ENCODE measurements at places on chromosomes 1 and 21. TPM values are rescaled to one million over a fixed set of nuclear protein-coding genes. Genes with fewer than 3 reads are reported as not detected.
A peak's percentile ranks its signal among the peaks of the same experiment; 100 is the strongest.

Gene CYP4A22
- not detected for polyA plus RNA-seq

- peak; percentile 20 for DNase-seq
Observed at GRCh38 chr1:203462878-203463277, 12.7 kb upstream of the PRELP start.

- no peak for DNase-seq
Observed at GRCh38 chr1:158943059-158943458, 11.7 kb downstream of the PYHIN1 start.

DNA sequence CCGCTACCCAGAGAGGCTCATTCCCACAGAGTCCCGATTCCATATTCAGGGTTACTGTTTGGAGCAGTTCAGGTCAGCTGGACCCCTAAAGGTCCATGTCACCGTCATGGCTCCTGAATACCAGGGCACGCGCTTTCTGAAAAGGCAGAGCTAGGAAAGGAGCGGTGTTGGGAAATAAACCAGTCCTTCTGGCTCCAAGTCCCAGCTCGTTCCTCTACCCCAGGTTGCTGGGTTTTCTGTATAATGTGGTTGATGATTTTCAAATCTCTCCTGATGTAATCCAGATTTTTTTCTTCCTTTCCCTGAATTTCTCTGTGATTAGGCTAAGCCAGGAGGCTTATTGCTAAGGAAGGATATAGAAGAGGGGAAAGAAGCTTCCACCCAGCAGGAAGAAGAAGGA, 14.0 kb upstream of the PKP1 start:
- no peak for DNase-seq

Gene SYPL2
- 0.05 TPM for polyA plus RNA-seq

DNA sequence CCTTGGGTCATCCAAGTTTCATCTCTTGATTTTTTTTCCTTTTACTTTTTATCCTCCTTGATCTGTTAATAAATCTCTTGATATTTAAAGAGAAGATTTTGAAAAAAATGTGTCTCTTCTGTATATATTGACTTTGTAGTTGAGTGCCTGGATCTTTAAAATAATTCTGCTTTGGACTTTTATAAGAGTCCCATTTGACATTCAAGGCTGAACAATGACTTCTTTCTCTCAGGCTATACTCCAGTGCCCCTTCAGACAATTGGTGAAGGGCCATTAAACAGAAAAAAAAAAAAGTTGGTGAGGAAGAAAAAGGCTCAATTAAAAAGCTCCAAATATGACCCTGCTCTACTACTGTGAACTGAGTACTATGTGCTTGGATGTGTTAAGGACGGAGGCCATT, 40.9 kb upstream of the CITED4 start:
- DNase-seq = no peak

DNA sequence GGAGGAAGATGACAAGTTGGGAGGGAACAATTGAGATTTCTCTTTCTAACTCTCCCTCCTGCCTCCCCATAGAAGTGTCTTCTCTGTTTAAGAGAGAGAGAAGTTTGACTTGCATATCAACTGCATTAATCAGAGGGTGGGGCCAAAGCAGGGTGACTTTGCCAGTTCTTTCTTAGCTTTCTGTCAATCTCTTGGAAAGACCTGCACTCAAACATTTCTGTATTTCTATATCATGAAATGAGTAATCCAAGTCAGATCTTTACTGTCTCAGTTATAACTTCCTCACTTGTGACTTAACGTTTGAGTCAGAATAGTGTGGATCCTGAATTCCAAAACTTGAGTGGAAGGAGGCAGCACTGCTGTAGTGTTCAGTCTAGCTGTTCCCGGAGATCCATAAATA, 180.8 kb upstream of the KCNK2 start:
- DNase-seq = peak; percentile 15

DNA sequence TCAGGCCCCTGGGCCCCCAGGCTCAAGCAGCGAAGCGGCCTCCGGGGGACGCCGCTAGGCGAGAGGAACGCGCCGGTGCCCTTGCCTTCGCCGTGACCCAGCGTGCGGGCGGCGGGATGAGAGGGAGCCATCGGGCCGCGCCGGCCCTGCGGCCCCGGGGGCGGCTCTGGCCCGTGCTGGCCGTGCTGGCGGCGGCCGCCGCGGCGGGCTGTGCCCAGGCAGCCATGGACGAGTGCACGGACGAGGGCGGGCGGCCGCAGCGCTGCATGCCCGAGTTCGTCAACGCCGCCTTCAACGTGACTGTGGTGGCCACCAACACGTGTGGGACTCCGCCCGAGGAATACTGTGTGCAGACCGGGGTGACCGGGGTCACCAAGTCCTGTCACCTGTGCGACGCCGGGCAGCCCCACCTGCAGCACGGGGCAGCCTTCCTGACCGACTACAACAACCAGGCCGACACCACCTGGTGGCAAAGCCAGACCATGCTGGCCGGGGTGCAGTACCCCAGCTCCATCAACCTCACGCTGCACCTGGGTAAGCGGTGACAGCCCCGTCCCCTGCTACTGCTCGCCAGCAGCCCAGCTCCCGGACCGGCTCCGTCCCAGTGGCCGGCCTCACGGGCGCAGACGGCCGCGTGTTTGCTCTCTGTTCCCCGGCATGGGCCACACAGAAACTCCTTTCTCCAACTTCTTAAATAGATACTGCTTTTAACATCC, 539 bp downstream of the LAMC1 start:
- peak; percentile 86 for DNase-seq

Gene ARHGAP29
- polyA plus RNA-seq = 16.2 TPM

- no peak for DNase-seq
Observed at GRCh38 chr1:213987927-213988506, at the start of gene PROX1. Gene PROX1 (plus strand): TSS chr1:213987973. CDS start chr1:213996536, 8,563 bp downstream.

DNA sequence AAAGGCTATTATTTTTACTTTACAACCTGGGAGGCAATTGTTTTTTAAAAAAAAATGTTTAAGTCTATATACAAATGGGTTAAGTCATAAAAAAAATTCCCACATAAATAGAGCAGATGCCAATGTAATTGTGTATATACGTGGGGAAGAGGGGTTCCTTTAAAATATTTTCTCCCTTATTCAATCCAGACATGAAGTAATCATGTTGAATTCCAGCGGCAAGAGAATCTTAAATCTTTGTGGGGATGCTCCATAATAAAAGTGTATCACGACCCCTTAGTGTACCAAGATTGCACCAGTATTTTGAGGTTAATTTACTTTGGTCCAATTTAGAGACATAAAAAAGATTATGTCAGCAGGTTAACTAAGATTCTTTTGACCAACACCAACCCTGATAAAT, 62.1 kb downstream of the ARID4B start:
- DNase-seq = no peak

GRCh38 chr1:29331729-29332128, 95.4 kb downstream of the PTPRU start:
- no peak for DNase-seq

Gene CR2
- polyA plus RNA-seq = not detected

Gene LMX1A
- polyA plus RNA-seq = not detected

Gene TP73
- 0.09 TPM for polyA plus RNA-seq

DNA sequence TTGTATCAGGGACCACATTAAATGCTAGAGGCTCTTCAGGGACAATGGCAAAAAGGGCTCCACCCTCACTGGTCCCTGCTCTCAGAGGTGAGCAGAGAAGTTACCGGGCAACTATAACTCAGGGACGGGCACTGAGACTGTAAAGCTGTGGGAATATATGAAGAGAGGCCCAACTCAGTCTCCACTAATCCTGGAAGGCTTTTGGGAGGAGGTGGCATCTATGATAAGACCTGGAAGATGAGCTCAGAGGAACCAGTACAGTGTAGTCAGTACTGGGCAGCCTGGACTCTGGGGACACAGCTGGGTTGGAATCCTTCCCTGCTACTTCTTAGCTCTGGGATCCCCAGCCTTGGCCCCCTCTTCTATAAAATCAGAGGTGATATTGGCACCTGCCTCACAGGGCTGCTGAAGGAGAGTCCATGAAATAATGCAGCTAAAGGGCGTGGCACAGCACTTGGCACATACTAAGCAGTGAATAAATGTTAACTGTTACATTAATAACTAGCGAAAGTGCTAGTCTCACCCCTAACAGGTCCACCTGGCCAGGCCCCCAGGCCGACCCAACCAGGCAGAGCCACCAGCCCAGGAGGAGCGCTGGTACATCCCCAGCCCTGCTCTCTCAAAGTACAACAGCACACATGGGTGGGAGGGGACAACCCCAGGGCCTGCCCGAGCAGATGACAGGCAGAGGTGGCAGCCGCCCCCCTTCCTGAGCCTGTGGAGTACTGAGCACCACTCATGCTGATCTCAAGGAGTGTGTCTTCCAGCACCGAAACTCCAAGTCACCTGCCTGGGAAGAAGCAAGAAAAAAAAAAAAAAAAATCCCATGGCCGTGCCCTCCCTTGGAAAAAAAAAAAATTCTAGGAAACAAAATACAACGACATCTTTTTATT, 62.7 kb downstream of the CASZ1 start:
- DNase-seq = no peak

GRCh38 chr1:9371391-9371935, 78.8 kb downstream of the SPSB1 start:
- DNase-seq = no peak

- DNase-seq = peak; percentile 56
Observed at GRCh38 chr1:22105611-22106207, 37.2 kb downstream of the WNT4 start.

DNA sequence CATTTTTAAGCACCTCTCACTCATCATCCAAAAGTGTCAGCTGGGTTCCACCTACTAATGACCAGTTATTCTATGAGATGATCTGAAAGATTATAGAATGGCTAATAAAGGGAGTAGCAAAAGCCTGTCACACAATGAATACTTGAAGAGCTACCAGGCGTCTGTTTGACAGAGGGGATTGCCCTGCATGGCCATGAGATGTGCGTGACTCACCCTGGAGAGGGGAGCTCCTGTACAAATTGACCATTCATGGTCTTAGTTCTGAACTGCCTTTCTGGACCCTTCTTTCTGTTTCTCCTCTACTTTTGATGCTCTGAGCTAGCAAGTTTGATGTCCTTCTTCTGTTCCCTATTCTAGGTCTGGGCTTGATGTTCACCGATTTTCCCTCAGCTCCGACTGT, 85.2 kb upstream of the ABCD3 start:
- no peak for DNase-seq

Gene ANGPTL3
- not detected for polyA plus RNA-seq
